ENCODE measurements at places on chromosomes 16 and 17.

- DNase-seq = no peak
These were observed 1.4 kb upstream of the TXNDC11 start for GRCh38 chr16:11744075-11744470.

DNA sequence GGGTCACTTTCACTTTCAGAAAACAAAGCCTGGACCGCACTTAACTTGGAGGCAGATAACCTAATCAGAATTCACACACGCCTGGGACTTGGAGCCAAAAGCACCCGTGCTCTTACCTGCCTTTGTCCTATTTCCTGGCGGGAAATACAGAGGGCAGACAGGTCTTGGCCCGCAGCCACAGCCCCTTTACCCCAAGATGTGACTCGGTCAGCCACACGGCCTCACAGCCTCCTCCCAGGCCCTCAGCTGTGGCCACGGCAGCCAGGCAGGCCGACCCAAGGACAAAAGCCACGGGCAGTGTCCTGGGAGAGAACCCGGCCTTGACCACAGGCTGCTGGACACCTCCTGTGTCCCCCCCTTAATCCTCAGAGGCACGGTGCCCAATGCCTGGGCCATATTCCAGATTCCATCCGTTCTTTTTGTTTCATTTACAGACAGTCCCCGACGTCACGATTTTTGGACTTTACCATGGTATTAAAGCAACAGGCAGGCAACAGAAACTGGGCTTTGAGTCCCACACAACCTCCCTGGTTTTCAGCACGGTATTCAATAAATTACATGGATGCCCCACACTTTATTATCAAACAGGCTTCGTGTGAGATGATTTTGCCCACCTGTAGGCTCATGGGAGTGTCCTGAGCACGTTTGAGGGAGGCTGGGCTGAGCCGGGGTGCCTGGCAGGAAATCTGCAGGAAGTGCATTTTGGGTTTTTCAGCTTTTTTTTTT, 30.1 kb upstream of the GAA start:
- DNase-seq = peak; percentile 72

- no peak for DNase-seq
These were observed 54.6 kb downstream of the STX8 start for GRCh38 chr17:9521062-9521461.

DNA sequence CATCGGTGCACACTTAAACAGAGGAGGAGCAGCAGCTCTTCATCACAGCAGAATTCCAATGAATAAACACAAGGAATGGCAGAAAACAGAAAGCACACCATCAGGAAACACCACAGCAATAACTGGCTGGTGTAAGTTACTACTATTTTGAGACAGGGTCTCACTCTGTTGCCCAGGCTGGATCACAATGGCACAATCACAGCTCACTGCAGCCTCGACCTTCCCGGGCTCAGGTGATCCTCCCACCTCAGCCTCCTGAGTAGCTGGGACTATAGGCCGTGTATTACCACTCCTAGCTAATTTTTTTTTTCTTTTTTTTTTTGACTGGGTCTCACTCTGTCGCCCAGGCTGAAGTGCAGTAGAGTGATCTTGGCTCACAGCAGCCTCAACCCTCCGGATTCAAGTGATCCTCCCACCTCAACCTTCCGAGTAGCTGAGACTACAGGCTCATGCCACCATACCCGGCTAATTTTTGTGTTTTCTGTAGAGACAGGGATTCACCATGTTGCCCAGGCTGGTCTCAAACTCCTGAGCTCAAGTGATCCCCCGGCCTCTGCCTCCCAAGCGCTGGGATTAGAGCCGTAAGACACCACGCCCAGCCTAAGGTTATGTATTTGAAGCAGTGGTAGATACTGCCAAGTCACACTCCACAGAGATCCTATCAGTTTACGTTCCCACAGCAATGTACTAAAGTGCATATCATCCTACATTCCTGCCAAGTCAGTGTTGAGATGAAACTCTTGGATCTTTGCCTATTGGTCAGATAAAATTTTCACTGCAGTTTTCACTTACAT, 20.7 kb downstream of the TRAP1 start:
- DNase-seq = no peak

GRCh38 chr17:57906910-57907309, 48.3 kb downstream of the CUEDC1 start:
- DNase-seq = no peak

DNA sequence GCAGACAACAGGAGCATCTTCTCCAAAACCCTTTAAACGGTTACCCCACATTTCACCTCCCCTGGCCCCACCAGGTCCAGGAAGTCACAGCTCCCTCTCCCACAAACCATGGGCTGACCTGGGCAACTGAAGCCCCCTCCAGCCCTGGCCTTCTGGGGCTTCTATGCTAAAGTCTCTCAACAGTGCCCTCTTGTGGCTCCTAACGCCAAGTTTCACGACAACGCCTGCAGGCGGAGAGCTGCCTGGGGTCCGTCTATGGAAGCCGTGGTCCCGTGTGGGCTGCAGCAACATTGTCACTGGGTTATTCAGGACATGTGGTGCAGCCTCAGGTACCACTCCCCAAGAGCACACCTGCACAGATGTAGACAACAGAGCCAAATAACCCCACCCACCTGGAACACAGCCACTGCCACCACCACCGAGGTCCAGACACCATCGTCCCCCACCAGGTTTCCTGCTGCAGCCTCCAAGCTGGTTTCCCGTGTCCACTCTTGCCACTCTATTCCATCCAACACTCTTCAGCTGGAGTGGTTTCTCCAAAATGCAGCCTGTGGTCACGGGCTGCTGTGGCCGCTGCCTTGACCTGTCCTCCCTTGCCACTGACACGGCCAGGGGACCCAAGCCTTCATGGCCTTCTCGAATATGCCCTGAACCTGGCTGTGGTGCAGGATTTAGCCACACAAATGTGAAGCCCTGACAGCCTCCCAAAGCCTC, 19.1 kb downstream of the C16orf95 start:
- no peak for DNase-seq

DNA sequence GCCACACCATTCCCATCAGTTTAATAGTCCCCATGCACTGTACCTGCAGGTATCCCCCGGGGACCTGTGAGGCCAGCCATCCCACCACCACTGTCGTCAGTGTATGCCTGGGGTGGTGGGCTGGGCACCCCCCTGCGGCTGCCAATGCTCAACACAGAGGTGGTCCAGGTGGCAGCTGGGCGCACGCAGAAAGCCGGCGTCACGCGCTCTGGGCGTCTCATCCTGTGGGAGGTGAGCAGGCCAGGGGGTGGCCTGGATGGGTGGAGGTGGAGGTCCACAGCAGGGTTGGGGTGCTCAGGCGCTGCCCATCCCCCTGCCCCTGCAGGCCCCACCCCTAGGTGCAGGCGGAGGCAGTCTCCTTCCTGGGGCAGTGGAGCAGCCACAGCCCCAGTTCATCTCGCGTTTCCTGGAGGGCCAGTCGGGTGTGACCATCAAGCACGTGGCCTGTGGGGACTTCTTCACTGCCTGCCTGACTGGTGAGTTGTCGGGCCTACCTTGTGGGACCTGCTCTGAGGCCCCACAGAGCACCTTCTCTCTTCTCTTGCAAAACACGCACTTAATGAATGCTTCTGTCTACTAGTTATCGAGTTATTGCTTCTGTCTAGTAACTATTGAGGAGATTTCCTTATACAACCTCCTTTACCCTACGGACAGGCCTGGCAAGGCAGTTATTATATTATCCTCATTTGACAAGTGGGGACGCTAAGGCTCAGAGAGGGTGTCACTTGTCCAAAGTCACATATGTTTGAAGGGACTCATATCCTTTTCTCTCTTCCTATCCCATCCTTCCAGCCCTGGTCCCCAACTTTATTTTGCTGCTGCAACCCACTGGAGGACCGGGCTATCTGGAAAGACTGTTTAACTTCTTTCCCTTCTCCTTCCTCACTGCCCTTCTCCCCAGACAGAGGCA, 5.8 kb upstream of the TRAF4 start:
- DNase-seq = no peak

DNA sequence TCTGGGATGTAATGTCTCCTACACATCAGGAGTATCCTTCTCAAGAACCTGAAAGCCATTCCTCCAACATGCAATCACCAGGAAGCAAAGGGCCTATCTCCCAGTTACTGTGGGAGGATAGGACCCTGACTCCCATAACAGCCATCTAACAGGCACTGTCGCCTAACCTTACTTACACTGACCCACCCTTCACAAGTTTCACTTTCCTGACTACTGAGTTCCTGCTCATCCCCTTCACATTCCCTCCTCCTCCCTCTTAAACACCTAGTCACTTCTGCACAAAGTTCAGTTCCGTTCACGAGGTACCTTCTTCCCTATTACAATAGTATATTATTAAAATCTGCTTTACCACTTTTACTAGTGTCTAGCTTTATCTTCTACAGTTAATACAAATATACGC, 1.3 kb downstream of the C17orf67 start:
- DNase-seq = no peak
